Posterior cingulate gyrus (tissue), 11 donors: ENCODE measurements at places on chromosomes 12 and 14.

DNA sequence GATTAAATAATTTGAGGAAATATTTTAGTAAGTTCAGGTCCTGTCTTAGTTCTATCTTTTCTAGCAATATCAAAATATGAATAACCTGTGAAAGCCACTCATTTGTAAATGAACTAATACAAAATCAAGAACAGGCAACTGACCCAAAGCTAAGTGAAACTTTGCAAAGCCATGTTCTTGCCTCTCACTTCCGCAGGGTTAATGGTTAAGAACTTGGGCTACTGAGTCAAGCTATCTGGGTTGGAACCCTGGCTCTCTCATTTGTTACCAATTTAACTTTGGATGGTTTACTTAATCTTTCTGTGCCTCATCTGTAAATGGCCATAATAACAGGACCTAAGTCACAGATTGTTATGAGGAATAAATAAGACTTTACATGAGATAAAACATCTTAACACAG is 2.8 kb downstream of the KIF21A start:
- DNase-seq, result no peak

DNA sequence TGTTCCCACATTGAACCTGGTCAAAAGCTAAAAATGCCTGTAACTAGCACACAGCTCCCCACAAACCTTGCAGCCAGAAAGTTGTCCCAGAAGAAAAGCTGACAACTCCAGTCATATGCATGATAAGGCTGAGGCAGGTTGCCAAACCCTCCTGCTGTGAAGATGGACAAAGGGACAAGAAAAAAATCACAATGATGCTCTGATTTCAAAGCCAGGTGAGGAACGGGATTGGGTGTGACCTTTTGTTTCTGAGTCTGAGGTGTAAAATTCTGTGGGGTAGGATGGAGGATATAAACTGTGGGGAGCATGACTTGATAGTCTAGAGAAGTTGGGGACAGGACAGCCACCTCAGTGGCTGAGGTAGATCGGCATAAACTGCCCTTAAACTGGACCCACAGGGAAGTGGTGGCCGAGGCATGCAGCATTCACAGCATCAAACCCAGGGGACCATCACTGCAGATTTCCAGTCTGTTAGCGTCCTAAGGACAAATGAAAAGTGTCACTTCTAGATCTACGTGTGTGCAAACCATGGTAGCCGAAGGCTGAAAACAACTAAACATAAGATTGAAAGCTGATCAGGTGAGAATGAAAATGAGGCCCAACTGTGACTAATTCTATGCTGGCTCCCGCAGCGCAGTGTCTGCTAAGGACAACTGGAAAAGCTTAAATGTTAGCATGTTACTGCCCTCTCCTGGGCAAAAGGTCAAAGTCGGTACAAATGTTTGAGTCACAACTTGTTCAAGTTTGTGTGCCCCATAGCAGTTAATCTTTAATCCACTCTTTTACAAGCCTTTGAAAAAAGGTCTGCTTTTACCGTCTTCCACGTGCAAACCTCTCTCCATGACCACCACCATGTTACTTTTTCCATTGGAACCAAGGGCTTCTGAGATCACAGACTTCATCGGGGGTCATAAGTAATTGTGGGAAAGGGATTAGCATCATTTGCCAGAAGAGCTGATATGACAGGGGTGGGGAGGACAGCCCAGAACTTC is 39.8 kb downstream of the GRIN2B start:
- DNase-seq, result no peak

DNA sequence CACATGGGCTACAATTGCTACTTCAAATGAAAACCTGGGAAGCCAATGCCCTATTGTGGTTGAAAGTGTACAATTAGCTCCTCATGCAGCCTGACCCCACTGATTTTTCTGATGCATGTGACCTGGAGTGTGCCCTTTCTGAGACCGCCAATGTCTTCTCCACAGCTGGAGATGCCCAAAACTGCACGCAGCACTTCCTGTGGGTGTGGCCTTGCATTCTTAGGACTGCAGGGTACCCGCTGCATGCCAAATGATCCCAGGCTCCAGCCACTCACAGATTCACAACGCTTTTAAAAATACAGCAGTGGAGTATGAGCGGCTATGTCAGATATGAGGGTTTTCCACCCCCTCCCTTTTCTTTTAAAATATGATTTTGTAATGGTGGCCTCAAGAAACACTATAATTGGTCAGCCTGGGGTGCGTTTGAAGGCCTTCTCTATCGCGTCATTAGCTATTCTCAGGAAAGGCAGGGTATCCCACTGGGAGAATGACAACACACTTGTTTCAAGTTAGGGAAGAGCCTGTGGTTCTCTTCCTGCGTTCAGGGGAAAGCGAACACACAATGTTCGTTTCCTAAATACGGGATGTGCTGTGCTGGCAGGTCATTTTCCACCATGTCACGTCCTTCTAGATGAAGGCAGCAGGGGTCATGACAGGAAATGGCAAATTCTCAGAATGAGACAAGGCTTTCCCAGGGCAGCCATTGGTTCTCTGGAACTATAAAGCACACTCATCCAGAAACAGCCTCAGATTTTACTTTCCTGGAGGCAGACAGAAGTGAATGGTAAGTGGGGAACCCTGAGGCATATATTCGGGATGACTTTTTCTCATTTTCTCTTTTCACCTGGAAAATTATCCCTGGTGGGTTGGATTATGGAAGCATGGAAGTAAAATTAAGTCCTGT is at the start of gene APOLD1:
Gene APOLD1 (plus strand): TSS at position 749 of the 904 bp plus-strand sequence. CDS start 33 bp downstream, at position 782.
- no peak for DNase-seq

GRCh38 chr14:99182548-99183250 is 89.3 kb downstream of the BCL11B start:
- no peak for DNase-seq

DNA sequence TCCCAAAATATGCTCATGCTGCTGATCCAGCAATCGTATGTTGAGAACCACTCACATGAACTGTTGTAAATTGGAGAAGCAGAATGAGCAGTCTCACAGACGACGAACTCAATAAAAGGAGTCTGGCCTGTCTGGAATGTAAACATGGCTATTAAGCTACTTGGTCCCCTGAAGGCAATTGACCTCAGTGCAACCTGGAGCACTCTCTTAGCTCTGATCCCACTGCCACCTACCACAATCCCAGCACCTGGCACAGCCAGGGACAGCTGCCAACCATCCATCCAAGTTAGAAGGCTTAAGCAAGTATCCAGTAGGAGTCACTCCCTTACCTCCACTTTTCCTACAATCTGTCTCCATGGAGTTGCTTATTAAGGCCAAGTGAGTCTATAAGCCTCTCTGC is 406.9 kb upstream of the CLEC14A start:
- DNase-seq, result no peak

- no peak for DNase-seq
Observed at GRCh38 chr14:63922696-63923421, 70.1 kb downstream of the SYNE2 start.

- no peak for DNase-seq
Observed at GRCh38 chr14:89371585-89372511, 45.2 kb downstream of the FOXN3 start.

GRCh38 chr14:36816481-36816880 is 154.8 kb downstream of the PAX9 start:
- DNase-seq, result no peak

- no peak for DNase-seq
Observed at GRCh38 chr14:62187265-62187664, 425.0 kb downstream of the SNAPC1 start.

- no peak for DNase-seq
Observed at GRCh38 chr14:50601394-50601793, 41.4 kb downstream of the ATL1 start.

- DNase-seq, result no peak
Observed at GRCh38 chr12:58880639-58881038, 39.7 kb downstream of the LRIG3 start.

DNA sequence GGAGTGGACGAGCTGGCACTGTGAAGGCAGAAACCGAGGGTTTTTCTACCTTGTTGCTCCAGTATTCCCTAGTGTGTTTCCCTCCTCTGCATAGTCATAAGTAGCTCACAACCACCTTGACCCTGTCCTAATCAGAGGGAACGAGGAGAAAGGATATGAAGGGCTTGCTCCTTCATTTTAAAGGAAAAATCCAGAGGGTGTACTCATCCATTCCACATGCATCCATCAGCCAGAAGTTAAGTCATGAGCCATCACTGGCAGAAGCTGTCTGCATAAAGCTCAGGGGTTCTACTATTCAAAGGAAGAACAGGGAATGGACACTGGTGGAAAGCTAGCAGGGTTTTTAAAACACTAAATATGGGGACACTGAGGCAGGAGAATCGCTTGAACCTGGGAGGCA is 84.3 kb upstream of the FOXN3 start:
- DNase-seq, result no peak

DNA sequence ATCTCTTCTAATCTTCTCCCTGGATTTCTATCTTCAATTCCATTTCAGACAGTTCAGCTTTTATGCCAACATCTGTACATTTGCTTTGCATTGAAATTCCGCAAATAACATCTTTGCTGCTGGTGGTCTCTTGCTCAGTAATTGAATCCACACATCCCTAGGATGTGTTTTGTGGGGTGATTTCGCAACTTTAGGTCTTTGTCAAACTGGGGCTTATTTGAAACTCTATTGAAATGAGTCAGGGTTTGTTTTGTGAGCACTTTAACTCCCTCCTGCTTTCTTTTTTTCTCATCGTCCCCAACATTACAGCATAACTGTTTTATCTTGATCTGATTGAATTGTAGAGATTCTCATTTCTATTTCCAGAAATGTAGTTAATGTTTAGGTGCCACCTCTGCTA is 404.3 kb downstream of the NPAS3 start:
- no peak for DNase-seq

DNA sequence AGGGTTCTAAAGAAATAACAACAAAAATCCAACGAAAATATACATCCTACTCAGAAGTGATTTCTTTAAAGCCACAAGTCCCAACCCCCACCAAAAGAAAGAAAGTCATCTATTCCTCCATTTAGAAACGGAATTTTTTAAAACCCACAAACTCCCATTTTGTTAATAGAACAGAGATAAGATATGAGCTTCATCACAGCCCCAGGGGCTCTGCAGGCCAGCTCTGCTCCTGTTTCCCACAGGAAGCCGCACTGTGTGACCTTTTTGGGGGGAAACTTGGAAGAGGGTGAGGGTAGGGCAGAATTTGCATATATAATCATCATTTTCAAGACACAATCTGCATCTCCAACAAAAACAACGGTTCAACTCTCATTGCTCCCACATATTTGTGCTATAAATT is 2.8 kb downstream of the FBXL14 start:
- no peak for DNase-seq

- DNase-seq, result no peak
Observed at GRCh38 chr12:52152905-52153317, 38.9 kb downstream of the KRT80 start.

DNA sequence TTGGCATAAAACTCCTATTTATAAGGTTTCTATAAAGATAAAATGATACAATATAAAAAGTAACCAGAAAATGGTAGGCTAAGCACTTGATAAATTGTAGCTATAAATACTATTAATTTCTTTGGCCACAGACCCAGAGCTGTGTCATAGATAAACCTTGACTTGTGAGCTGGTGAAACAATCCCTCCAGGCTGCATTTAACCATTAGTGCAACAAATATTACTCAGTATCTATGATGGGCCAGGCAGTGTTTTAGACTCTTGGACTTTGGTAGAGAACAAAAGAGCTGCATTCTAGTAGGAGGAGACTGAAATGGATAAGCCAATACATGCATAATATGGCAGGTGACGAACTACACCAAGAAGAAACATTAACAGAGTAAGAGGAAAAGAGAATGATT is 178.1 kb downstream of the BTG1 start:
- DNase-seq, result no peak

- DNase-seq, result no peak
Observed at GRCh38 chr12:130574402-130574801, 141.7 kb downstream of the RIMBP2 start.
